ENCODE measurements at places on chromosomes 3 and 15.

DNA sequence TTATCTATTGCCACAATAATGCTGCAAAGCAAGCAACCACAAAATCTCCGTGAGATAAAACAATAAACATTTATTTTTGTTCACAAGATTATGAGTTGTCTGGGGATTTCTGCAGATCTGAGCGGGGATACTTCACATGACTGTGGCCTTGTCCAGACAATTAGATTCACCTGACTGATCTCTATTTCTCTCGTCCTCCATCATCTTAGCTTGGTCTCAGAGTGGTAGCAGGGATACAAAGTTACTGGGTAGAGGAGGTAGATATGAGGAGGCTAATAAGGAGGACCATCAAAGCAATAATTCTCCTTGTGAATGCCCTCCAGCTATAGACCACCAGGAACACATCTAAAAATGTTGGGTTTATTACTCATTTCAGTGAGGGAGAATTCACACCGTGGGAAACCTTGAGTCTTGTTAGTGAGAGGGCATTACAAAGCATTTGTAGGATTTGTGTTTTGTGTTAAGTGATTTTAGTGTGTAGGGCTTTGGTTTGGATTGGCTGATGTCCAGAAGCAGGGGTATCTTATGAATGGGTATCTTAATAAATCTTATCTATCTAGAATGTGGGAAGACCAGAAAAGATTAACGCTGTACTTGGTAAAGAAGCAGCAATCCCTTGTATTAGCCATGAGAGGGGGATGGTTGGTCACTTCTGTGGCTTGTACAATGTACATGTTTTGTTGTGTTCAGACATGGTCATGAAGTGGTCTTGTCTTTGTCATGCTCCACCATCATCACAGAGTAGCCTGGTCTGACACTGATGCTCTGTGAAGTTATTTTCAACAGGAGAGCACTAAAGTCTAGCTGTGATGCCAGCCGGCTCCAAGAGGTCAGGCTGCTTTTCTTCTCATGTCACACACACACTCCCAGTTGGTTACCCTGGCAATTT is 287.6 kb upstream of the STT3B start:
- no peak for DNase-seq

DNA sequence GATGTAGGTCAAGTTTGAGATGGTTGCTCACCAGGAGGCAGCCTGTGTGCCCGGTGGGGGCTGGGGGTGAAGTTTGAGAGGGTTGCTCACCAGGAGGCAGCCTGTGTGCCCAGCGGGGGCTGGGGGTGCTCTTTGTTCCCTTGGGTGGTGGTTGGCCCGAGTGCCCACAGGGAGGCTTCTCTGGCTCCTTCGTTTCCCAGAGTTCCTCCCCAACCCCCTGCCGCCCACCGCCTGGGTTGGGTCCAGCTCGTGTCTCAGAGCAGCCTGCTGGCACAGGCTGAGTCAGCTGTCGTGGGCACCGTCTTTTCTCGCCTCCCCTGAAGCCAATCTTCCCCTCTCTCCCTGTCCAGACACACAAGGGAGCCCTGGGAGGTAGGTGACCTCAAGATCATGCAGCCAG is 3.1 kb downstream of the APBA2 start:
- no peak for DNase-seq

GRCh38 chr3:79140708-79141107 is 627.1 kb downstream of the ROBO1 start:
- peak; percentile 51 for DNase-seq

- no peak for DNase-seq
These were observed 30.5 kb upstream of the LYZL4 start for GRCh38 chr3:42440924-42441323.

DNA sequence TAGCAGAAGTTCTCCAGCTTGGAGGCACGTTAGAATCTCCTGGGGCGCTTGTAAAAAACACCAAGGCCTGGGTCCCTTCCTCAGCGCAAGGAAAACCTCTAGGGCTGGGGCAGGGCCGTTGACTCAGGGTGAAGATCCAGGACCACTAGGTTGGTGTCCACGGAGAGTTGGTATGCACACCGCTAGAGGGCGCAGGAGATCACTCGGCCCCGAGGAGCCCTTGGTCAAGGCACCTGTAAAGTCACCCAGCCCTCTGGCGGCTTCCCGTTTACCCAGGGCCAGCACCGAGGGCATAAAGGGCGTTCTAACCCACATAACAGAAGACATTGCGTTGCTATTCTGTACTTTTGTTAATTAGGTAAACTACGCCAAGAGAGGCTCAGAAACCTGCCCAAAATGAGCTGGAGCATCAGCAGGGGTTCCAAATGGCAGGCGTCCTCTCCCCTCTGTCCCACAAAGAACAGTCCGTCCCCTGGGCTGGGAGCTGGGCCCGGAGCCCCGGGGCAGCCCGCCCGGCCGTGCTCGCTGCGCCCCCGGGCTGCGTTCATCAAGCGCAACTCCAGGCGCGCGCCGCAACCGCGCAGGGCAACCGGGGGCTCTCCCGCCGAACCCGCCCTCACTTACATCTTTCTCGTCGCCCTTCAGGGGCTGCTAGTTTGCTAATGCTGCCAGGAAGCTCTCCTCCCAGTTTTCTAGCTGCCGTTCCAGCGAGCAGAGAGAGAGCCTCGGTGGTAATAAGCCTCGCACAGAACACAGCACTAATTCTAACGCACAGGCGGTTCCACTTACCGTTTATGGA is 332.1 kb downstream of the ARRDC4 start:
- DNase-seq, result no peak

GRCh38 chr3:123739754-123740153 is 144.4 kb downstream of the MYLK start:
- DNase-seq, result peak; percentile 88

- DNase-seq, result no peak
These were observed 115.7 kb downstream of the MBNL1 start for GRCh38 chr3:152384412-152384811.

GRCh38 chr15:72604794-72605193 is 49.7 kb upstream of the GOLGA6B start:
- DNase-seq, result peak; percentile 14

DNA sequence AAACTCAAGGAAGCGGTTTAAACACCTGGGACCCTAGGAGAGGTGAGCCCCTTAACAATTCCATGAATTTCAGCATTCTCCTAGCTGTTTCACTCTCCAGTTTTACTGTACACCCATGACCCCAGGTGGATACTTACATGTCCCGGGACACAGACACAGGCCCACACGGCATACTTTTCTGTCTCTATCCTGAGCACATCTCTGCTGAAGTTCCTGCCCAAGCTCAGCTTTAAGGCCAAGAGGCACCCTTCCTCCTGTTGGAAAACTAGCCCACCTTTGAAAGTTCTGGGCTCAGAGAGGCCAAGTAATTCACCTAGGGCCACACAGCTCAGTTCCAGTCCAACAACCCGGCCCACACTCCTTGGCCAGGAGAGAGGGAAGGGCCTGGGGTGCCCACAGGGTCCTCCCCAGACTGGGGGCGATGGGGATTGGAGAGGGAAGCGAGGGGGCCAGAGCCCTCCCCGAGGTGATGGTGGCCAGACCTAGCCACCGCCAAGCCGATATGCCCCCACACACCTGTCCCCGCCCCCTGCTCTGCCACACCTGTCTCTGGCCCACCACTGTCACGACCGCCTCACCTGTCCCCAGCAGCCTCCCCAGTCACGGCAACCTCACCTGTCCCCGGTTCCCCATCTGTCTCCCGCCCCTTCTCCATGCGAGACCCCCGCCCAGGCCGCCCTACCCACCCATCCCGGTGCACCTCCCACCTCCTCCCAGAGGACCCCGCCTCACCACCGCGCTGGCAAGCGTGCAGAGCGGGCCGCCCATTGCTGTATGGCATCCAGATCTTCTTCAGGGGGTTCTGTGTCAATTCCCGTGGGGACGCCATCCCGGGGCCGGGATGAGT is 431 bp downstream of the PFKFB4 start:
- no peak for DNase-seq

DNA sequence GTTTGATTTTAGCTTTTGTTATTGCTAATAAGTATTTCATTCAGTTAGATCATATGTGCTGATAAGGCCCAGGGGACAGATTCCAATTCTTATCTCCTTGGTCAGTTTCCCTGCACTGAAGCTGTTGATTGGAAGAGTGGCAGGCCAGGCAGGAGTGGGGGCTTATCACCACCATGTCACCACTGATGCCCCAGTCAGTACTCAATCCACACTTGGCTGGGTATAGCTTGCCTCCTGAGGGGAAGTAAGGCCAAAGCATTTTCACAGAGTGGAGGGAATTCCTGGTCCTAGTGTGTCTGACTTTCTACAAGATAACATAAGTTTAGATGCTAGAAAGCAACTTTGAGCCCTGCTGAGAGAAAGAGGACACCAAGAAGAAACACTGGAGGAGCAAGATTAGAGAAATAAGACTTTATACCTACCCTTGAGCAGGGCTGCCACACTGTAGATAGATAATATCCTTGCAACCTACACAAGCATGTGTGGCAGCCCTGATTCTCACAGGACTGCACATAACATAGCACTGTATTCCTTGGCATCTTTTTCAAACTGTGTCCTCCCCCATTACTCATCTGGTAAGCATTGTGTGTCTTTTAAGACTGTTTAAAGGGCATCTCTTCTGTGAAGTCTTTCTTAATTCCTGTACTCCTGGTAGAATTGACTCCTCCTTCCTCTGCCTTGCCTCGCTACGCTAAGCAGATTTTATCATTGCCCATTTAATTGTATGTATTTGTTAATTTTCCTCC is 24.3 kb downstream of the OXNAD1 start:
- DNase-seq, result no peak

GRCh38 chr15:75202251-75203016 is 752 bp downstream of the C15orf39 start:
- peak; percentile 57 for DNase-seq

DNA sequence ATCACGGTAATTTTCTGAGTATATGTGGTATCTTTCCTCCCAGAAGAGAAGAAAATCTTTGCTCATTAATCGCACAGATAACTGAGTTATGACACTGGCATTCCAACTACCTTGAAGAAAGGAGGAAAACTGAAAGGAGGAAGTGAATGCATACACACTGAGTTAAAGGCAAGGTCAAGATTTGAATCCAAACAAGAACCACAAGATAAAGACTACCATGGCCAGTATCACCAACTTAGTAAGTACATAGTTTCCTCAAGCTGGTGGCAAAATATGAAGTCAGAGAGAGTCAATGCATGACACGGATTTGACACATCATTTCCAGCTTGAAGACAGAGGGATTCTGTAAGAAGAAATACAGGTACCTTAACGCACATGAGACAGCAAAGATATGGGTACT is 287.5 kb downstream of the ULK4 start:
- no peak for DNase-seq

DNA sequence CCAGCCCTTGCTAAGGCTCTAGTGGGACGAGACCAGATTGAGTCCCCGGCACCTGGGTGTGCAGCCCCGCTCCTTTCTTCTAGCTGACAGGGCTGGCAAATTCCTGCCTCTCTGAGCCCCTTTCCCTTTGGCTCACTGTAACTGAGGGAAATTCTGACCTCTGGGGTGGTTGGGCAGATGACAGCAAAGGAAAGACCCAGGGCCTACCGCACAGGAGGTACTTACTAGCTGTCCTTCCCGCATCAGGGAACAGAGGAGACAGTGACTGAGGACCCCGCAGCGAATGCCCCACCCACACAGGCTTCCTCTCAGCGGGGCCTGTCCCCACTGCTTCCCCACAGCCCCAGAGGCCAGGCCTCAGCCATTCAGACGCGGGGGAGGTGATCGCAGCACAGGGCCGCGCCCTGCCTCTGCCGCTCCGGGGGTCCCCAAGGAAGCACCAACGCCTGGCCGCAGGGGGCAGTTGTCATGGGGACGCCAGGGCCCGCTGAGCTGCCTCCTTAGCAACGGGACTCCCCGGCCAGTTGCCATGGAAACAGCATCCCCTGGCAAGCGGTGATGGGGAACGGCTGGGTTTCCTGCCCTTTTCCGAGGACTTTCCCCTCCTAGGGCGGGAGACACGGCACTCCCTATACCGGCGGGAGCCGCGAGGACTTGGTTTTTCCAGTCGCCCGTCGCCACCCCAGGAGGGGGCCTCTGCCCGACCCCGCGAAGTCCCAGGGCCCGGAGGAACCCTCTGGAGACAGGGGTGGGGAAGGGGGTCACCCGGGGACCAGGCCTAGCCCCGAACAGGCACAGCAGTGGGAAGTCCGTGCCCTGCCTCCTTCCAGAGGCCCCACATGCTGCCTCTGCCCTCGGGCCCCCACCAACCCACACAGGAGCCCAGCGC is 50.1 kb downstream of the HCN4 start:
- no peak for DNase-seq

GRCh38 chr3:170437696-170438407 is 19.2 kb downstream of the CLDN11 start:
- no peak for DNase-seq

- no peak for DNase-seq
These were observed 440.9 kb downstream of the FOXP1 start for GRCh38 chr3:71142441-71143161.

- DNase-seq, result peak; percentile 4
These were observed 471.9 kb upstream of the FRG2C start for GRCh38 chr3:75192146-75192616.

- DNase-seq, result no peak
These were observed 93.7 kb downstream of the LEKR1 start for GRCh38 chr3:156919818-156920217.

DNA sequence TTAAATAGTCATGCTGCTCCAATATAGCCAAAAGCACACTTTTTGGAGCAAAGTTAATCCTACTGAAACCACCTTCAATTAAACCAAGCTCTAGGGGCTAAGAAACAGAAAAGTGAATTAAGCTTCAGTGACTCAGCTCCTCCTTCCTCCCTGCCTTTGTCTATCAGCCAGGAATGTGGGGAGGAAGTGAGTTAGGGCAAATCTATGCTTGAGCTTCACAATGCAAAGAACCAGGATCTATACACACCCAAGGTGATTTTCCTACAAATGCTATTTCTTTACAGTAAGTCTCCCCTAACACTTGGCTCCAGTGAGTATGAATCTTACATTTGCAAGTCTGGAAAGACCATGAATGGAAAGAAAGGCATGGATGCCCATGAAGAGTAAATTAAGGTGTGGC is 212.1 kb downstream of the P3H2 start:
- DNase-seq, result peak; percentile 75

GRCh38 chr3:24302396-24302795 is 192.3 kb downstream of the THRB start:
- no peak for DNase-seq

DNA sequence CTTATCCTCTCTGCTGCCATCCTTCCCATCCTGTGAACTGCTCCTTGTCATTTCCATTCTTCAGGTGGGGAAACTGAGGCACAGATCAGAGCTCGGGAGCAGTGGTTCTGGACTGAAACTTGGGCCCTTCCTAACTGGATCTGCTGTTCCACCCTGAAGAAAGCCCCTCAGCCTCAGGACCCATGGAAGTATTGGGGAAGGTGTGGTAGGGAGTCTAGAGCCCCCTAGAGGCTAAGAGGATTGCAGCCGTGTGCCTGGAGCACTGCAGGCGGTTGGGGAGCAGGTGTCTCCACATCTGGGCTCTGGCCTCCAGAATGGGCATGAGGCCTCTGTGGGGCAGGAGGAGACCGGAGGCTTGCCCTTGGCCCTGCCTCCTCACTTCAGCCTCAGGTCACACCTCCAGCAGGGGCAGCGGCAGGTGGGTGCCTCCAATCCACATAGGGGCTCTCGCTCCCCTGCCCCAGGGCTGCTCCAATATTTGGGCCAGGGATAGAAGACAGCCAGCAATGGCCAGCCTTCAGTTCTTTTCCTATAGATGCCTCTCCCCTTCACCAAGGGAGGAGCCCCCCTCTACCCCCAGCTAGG is 28.1 kb downstream of the DNAJB8 start:
- no peak for DNase-seq

GRCh38 chr3:190265126-190265525 is 57.1 kb downstream of the CLDN1 start:
- DNase-seq, result no peak

All from HCEC 1CT (cell line).